ENCODE measurements at places on chromosomes 11 and 22.

DNA sequence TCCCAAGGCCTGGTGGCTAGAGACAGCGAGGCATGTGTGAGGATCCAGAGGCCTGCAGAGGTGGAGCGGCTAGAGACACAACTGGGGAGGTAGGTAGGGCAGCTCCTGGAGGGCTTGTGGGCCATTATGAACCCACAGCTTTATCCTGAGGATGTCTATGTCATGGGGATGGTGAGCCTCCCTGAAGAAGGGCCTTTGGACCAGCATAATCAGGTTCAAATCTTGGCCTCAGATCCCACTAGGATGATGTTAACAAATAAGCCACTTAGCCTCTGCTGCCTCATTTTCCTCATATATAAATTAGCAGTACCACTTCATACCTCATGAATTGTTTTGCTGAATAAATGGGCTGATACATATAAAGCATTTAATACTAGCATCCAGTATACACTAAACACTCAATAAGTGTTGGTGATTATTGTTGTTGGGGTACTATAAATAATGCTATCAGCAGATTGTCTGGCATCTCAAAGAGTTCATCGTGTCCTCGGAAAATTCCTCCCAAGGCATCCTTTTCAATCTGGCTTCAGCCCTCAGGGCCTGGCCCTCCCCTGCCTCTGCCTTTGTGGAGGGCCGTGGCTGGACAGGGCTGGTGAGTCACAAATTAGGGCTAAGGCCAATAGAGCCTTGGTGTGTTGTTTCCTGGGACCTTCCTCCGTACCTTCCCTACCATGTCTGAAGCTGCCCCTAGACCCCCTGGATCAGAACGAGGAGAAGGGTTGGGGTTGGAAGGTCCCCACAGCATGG, 30.9 kb upstream of the LRRC32 start:
- DNase-seq, result no peak

DNA sequence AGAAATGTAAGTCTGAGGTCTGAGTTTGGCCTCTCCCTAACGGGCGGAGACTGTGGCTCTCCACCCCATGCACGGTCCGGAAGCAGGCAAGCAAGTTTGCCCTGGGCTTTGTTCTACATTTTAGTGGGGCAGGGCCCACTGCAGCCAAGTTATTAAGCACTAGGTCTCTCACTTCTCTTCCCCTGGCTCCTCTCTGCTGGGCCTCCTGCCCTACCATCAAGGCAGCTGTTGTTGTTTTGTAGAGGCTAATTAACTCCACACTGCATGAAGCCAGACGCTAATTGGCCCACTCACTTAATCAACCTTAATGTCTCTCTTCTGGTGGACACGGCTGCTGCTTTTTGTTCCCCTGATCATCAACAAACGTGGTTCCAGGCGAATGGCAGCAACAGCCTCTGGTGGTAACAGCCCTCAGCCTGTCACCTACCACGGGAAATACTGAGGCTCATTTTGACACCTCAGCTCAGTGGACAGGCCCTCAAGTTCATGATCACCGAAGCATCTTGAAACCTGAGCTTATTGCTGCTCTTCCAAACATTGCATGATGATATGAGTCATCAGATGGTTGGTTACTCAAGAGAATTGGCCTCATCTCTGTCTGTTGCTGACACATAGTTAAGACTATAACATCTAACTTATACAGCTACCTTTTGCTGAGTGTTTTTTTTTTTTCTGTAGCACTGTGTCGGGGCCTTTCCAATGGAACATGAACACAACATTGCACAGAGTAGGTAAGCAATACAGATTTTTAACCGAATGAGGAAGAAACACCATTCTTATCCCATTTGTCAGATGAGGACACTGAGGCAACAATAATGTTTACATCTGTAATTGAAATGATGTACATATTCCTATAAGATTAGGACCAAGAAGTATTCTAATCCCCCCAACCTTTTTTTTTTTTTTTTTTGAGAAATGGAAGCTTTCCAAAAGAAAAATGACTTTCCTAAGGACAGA, 20.8 kb upstream of the LMO2 start:
- DNase-seq, result no peak

- no peak for DNase-seq
These were observed 10.9 kb downstream of the RCOR2 start for GRCh38 chr11:63906087-63906486.

- DNase-seq, result no peak
These were observed 77.3 kb upstream of the ANO5 start for GRCh38 chr11:22115470-22116029.

DNA sequence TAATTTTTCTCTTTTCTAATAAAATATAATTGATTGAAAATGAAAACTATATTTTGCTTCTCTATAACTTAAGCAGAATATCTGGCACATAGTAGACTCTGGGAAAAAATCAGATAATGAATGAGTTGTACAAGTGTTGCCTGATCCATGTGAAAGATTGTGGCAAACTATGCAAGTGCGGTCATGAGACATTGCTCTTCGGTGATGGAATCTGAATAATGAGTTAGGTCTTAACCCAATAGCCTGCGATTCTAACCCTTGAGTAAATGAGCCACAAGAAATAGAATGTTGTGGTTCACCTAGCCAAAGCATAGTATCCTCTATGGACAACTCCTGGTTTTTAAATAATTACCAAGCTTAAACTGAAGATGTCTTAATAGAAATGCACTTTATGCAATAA, 333.7 kb upstream of the LUZP2 start:
- DNase-seq, result no peak

DNA sequence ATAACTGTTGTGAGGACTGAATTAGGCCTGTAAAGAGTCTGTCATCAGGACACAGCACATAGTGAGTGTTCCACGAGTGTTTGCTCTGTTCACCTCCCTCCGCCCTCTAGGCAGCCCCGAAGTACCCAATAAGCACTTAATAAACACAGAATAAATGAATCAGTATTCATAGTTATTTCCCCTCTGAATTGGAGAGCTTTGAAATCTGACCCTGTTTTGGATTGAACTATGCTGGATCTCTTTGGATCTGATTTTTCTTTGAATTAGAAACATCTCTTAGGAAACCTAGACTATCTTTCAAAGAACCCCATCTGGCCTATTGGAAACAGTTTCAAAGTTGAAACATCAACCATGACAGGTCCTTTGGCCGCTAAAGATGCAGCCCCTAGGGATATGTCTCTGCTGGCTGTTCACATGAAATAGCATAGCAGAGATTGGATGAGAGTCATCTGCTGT, 615.5 kb downstream of the NTM start:
- no peak for DNase-seq

- no peak for DNase-seq
These were observed 128.4 kb downstream of the ARHGAP8 start for GRCh38 chr22:44880610-44881290.

GRCh38 chr22:27786291-27786932, 15.1 kb downstream of the MN1 start:
- DNase-seq, result no peak

- no peak for DNase-seq
These were observed 63.2 kb downstream of the SHANK2 start for GRCh38 chr11:71188886-71189767.

DNA sequence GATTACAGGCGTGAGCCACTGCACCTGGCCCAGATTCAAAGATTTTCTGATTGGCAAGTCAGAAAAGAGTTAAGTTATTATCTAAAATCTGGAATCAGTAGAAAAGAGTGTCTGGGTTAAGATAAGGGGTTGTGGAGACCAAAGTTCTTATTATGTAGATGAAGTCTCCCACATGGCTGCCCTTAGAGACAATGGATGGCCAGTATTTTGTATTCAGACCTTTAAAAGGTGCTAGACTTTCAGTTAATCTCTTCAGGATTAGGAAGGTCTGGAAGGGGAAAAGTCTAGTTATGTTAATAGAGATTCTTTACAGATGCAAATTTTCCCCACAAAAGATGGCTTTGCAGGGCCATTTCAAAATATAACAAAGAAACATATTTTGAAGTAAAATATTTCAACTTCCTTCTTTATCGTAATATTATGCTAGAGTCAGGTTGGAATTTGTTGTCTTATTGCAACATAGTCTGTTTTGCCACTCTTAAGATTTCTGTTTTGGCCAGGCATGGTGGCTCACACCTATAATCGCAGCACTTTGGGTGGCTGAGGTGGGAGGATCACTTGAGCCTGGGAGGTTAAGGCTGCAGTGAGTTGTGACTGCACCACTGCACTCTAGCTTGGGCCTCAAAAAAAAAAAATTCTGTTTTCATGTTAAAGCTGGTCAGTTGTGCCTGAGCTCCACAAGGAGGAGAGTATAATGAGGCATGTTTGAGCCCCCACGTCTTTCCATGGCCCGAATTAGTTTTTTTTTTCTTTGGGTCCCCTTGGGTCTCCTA, 14.0 kb downstream of the GRAMD1B start:
- DNase-seq, result no peak

DNA sequence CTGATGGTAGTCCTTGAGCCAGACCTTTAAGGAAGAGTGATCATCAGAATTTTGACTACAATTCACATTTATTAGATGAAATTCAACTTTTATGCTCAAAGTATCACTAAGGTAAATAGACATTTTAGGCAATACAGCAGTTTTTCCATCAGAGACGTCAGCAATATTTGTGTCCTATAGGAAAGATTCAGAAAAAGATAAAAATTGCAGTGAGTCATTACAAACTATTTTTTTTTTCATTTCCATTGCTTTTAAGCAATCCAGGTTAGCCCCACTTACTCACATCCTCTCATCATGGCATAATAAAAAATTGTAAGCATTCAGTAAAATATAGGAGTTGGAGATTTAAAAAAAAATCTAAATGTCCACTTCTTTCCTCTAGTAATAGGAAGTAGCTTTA, 46.9 kb downstream of the MSANTD4 start:
- DNase-seq, result no peak

DNA sequence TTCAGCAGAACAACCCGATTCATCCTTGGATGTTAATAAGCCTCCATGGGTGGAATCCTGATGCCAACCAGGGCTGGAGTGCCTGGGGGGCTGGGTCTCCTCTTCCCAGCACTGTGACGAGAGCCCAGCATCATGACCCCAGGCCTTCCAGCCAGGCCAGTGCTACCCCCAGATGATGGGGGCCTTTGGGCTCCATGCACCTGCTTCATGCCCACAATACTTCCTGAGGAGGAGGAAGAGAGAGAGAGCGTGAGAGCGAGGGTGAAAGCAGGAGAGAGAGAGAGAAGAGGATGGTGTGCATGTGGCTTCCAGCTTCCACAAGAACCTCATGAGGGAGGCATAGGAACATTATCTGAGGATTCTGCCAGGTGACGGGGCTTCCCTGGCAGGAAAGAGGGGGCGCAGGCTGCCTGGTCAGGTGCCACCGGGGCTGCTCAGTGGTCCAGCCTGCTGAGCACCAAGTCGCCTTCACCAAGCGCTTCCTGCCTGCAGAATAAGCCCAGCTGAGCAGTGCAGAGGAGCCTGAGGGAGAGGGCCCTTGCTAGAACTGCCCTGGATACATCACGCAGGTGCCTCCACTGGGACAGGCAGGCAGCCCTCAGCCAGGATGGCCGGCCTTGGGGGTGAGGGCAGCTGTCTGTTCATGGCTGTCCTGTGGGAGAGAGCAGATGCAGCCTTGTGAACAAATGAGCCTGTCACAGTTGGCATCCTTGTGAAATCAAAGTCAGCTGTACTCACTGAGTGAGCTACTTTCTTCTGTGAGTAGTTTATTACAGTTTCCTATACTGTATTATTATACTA, 243.3 kb upstream of the B3GAT1 start:
- no peak for DNase-seq

DNA sequence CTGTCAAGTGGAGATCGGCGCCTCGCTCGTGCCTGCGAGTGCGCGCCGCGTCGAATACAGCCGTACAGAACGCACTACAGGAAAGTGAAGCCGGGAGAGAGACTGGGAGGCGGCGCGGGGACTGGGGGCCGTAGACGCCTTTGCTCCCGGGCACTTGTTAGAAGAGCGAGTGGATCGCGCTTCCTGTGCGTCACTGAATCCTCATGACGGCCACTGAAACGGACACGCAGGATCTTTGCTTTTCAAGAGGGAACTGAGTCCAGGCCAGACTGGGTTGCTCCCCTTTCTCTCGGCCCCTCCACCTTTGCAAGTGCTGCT, 314 bp downstream of the RIC8A start:
- DNase-seq, result no peak

- no peak for DNase-seq
These were observed 115.9 kb downstream of the CEP164 start for GRCh38 chr11:117443266-117444186.

DNA sequence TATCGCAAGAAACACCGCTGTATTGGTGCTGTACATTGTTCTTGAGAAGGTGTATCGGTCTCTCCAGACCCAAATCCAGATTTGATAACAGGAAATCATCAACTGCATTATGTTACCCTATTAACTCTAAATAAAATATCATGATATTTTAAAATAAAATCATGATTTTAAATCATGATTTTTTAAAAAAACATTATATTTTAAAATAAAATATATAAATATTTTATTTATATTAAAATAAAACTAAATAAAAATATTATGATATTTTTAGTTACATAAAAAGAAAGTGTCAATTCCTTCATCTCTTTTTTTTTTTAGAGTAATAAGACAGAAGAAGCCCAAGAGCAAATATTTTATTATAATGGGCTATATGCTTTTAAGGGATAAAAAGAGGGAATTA, 27.6 kb downstream of the RBMXL2 start:
- DNase-seq, result no peak

GRCh38 chr11:117199053-117199915, at the start of gene TAGLN:
TAGLN (plus strand) TSS chr11:117199370; CDS start chr11:117203014, 3,644 bp downstream.
- no peak for DNase-seq

DNA sequence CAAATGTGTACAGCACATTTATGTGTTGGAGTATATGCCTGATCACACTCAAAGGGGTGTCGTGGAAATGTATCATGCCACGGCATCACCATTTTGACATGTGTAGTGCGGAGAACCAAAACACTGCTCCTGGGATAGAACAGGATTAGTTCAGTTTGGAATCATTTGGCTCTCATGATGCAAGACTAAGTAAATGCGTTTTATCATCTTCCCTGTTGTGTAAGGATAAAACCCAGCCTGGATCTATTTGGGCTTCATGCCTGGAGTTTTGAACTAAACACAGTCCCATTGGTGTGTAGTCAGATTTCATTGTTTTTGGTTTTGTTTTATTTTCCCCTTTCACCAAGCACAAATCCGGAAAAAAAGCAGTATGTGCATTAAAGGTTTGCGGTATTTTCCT, 574.3 kb downstream of the NTM start:
- no peak for DNase-seq

GRCh38 chr11:15223318-15223717, 108.6 kb downstream of the INSC start:
- DNase-seq, result no peak

DNA sequence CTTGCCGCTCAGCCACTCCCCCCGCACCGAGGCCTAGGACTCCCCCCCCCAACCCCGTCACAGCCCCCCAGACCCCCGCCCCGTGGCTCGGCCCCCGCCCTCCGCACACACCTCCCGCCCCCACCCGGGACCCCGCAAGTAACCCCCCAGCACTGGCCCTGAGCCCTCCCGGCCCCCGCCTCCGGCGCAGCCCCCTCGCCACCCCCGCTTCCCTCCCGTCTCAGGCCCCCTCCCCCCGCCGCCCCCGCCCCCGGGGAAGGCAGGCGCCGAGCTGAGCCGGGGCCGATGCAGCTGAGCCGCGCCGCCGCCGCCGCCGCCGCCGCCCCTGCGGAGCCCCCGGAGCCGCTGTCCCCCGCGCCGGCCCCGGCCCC, 1.5 kb downstream of the SHANK3 start:
- DNase-seq, result no peak
